ENCODE measurements at places on chromosomes 11 and 22. TPM values are rescaled to one million over a fixed set of nuclear protein-coding genes. Genes with fewer than 3 reads are reported as not detected.

SHANK2 gene
- total RNA-seq, result 0.37 TPM

BRMS1 gene
- total RNA-seq, result 65.7 TPM

DEUP1 gene
- total RNA-seq, result not detected

TRPC6 gene
- 28.3 TPM for total RNA-seq

Measured in dermis blood vessel endothelial cell (primary cell).